ENCODE measurements at places on chromosomes 5 and 9. TPM values are rescaled to one million over a fixed set of nuclear protein-coding genes. Genes with fewer than 3 reads are reported as not detected.

The COL5A1 gene
- total RNA-seq: 0.23 TPM

DNA sequence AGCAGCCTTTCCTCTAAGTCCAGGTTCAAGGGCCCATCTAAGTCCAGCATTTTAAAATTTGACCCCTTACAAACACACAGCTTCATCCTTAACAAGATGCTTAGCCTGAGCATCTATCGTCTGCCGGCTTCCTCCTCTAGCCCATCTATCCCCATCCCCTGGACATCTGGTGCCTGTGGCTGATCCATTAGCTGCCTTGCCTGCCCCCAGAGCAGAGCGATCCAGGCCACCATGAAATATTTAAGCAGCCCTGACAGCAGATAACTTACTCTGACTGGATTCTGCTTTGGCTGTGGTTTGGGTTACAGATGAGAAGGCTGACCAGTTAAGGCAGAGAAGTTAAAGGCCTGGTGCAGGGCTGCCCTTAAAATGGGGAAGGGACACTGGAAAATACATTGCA is 30.9 kb upstream of the CPEB4 start:
- no peak for DNase-seq

DNA sequence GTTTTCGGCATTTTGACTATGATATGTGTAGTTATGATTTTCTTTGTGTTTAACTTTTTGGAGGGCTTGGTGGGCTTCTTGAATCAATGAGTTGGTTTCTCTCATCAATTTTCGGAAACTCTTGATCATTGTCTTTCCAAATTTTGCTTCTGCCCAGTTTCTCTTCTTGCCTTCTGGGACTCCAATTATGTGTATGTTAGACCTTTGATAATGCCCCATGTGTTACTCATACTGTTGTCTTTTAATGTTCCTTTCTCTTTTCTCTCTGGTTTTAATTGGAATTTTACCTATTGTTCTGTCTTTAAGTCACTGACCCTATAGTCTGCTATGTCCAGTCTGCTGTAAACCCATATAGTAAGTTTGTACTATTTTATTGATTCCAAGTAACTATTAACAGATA is 41.5 kb downstream of the KCNIP1 start:
- no peak for DNase-seq

GRCh38 chr9:34744295-34745221 is 34.6 kb upstream of the CCL21 start:
- no peak for DNase-seq

- DNase-seq: no peak
Observed at GRCh38 chr9:98096091-98096490, 22.9 kb downstream of the TRIM14 start.

DNA sequence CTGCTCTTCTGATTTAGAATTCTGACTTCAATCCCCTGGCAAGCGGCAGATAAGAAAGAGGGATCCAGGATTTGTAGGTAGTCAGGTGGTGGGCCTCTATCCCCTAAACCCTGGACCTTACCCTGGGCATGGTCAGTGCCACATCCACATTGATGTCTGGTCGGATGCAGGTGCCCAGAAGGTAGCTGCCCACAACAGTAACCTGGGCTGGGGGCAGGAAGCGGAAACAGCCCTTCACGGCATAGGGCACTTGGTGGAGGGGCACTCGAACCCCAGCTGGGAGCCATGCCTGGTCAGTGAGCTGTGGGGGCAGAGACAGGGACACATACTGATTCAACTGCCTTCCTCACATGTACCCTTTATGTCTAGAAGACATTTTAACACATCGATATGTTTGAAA is 3.8 kb downstream of the NOL6 start:
- peak; percentile 13 for DNase-seq

DNA sequence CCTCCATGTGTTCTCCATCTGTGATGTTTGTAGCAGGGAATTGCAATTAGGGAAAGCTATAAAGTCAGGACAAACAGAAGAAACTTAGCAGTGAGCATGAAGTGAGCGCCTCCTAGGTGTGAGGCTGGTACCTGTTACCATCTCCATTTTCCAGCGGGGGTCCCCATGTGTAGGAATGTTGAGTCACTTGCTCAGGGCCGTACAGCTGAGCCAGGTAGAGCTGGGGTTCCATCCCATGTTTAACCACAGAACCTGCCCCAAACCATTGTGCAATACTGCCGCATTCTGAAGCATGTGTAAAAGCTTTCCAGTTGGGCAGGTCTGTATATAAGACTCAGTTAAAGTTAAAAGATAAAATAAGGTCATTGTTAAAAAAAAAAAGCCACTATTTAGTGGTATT is 62.7 kb downstream of the NDFIP1 start:
- no peak for DNase-seq
